ENCODE measurements at places on chromosomes 1 and 21. TPM values are rescaled to one million over a fixed set of nuclear protein-coding genes. Genes with fewer than 3 reads are reported as not detected.

DNA sequence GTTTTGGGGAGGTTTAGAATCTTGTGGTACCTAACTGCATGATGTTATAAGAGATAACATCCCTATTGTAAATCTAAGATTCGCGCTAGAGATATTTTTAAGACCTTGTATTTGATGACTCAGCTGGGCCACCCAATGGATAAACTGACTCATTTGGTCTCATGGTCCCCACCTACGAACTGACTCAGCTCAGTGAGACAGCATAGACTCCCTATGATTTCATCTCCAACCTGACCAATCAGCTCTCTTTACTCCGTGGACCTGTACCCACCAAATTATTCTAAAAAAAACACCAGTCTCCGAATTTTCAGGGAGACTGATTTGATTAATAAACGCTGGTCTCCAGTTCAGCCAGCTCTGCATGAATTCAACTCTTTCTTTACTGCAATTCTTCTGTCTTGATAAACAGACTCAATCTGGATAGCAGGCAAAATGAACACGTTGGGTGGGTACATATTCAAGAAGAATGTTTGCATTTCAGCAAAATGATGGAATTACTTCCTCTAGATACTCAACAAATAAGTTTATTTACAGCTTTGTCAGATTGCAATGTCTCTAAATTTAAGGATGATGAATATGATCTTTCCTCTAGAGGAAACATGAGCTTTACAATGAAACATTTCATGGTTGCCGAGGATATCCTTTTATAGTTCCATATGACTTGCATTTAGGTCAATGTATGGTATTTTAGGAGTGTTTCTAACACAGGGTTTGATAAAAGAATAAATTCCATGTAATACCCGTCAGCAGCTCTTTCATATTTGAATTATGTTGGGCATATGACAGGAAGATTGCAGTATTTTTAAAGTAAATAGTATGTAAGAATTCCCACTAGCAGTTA, 516.6 kb upstream of the RGS18 start:
- no peaks in the 10 kb centered on the region for H3K4me1 ChIP-seq
- no peak overlapping the region for H3K27ac ChIP-seq
- H3K36me3 ChIP-seq: no peaks in the 10 kb centered on the region

DNA sequence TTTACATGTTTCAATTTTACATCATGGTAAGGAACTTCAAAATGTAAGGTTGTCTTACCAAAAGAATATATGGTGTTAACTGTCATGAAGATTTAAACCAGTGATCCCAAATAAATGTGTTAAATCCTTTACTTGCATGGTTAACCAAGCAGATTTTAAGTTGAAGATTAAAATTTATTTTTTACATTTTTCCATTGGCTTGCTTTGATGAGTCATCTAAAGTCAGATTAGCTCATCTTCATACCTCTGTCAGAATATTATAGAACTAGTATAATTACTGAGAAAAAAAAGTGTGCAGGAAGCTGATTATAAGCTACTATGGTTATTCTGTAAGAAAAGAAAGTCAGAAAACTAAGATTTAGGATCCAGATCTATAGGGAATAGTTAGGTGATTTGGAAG, 95.3 kb upstream of the DPH5 start:
- H3K36me3 ChIP-seq: no peaks in the 10 kb centered on the region
- H3K4me1 ChIP-seq: no peaks in the 10 kb centered on the region
- no peak overlapping the region for H3K27ac ChIP-seq
- no peaks in the 10 kb centered on the region for H3K27me3 ChIP-seq

Gene RAB3B
- polyA plus RNA-seq: 0.60 TPM

Gene ERG
- polyA plus RNA-seq: 6.6 TPM

- H3K4me1 ChIP-seq: peaks cover 6% of the 10 kb centered on the region
- H3K36me3 ChIP-seq: no peaks in the 10 kb centered on the region
- H3K4me3 ChIP-seq: peak overlapping the region; percentile 3
- H3K27me3 ChIP-seq: no peaks in the 10 kb centered on the region
Measured at GRCh38 chr1:9068981-9069325, 482 bp downstream of the SLC2A5 start.

GRCh38 chr1:185957441-185958363, 223.5 kb downstream of the HMCN1 start:
- no peaks in the 10 kb centered on the region for H3K36me3 ChIP-seq
- no peaks in the 10 kb centered on the region for H3K4me1 ChIP-seq
- H3K4me3 ChIP-seq: no peak overlapping the region
- no peaks in the 10 kb centered on the region for H3K27me3 ChIP-seq
- H3K27ac ChIP-seq: no peak overlapping the region
- DNase-seq: no peak

Measured in kidney (tissue), 22 donors.